NCI-H1417 (cell line): ENCODE measurements at places on chromosomes 1 and 21.

DNA sequence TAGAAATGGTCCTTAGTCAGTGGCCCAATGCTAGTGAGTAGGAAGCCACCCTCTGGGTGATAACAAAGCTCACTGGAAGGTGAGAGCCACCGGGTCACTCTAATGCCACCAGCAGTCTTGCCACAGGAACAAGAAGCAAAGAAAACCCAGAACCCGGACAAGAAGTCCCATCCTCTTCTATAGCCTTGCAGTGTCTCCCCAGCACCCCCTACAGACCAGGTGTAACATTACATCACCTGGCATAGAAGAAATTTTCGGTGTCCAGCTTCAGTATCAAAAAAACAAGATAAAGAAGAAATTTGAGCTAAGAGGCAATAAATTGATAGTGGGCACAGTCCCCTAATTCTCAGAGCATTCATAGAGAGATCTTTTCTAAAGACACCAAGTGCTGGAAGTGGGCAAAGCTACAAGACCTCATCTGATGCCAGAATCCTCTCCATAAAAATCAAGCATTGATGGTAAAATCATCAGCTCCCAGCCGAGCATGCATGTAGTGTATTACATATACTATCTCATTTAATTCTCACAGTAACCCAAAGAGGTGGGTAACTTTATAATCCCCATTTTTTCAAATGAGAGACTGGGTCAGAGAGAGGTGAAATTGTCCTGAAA, 491.0 kb downstream of the MATN1 start:
- DNase-seq, result no peak

DNA sequence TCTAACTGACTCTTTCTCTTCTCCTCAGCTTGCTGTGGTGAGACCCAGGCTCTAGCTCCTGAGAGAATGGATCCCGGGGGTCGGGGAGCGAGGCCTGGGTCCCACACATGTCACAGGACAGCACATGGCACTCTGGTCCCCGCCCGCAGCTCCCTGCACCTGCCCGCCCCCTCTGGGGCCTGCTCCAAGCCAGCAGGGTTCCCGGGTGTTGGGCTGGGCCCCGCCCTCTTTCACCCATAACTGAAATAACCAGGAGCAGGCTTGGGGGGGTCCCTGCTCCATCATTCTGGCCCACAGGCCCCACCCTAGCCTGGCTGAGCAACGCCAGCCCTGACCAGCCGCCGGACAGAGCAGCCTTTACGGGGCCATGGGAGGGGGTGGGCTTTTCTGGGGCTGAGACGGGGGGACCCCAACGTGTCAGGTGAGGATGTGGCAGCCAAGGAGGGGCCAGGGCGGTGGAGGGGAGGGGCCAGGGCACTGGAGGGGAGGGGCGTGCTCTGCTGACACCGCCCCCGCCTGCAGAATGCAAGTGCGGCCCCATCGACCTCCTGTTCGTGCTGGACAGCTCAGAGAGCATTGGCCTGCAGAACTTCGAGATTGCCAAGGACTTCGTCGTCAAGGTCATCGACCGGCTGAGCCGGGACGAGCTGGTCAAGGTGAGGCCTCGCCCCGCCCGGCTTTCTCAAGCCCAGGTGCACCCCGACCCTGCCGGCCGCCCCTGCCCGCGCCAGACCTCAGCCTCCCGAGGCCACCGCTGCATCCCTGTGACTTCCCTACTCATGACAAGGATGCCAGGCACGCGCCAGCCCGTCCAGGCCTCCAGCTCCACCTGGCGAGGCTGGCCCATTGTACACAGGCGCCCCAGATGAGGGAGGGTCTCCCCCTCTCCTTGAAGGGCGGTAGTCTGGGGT, 19.4 kb downstream of the COL6A1 start:
- DNase-seq, result no peak

- no peak for DNase-seq
Measured at GRCh38 chr1:193537266-193538002, 351.0 kb upstream of the B3GALT2 start.

DNA sequence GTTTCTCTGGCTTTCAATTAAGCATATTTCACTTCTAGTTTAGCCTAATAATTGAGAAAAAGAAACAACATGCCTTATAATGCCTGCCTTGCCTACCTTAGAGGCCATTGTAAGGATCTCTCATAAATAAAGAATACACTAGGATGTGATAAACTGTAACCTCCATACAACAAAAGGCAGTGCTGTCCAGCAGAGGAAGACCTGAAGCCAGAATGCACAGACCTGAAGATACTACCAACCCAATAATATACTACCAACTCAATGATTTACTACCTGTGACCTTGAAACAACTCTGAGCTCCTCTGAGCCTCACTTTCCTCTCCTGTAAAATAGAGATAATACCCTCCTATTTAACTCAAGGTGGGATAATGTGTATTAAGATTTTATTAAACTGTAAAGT, 361.3 kb downstream of the TTLL7 start:
- DNase-seq, result no peak
